Activated naive CD8-positive, alpha-beta T cell treated with anti-CD3 and anti-CD28 coated beads, Interleukin-2, amount 50 U/mL, for 24 hours (primary cell): ENCODE measurements at places on chromosomes 7 and 10.
A peak's percentile ranks its signal among the peaks of the same experiment; 100 is the strongest.

- no peaks in the 10 kb centered on the region for H3K36me3 ChIP-seq
- no peak overlapping the region for H3K27ac ChIP-seq
- peak overlapping the region; percentile 69 for H3K4me3 ChIP-seq
- peaks cover 20% of the 10 kb centered on the region for H3K4me1 ChIP-seq
- H3K27me3 ChIP-seq = no peaks in the 10 kb centered on the region
- peak; percentile 89 for DNase-seq
Observed at GRCh38 chr10:128211953-128212727, 85.9 kb upstream of the MKI67 start.

GRCh38 chr10:131450216-131450765 lies 138.8 kb upstream of the TCERG1L start:
- H3K36me3 ChIP-seq = no peaks in the 10 kb centered on the region
- DNase-seq = no peak
- peaks cover 19% of the 10 kb centered on the region for H3K27me3 ChIP-seq

DNA sequence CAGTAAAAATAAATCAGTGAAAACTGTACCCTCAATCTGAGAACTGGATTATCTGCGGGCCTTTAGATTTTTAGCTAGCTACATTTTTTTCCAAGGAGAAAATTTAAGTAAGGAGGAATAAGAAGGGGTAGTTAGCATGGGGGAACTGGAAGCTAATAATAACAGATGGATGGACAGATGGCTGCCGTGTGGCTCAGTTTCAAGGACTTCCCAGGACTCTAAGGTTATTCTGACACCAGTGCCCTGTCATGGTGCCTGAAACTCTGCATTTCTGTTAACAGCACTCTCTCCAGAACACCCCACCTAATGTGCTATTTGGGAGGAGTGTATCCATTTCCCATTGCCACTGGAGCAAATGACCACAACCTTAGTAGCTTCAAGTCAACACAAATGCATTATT lies 75.7 kb upstream of the PDE1C start:
- H3K27me3 ChIP-seq = no peaks in the 10 kb centered on the region
- H3K36me3 ChIP-seq = no peaks in the 10 kb centered on the region
- H3K27ac ChIP-seq = no peak overlapping the region
- no peak for DNase-seq
- no peaks in the 10 kb centered on the region for H3K4me1 ChIP-seq
- no peak overlapping the region for H3K4me3 ChIP-seq

- H3K27me3 ChIP-seq = peaks cover 2% of the 10 kb centered on the region
- no peaks in the 10 kb centered on the region for H3K36me3 ChIP-seq
- H3K4me1 ChIP-seq = peaks cover 99% of the 10 kb centered on the region
- H3K27ac ChIP-seq = peak overlapping the region; percentile 90
- DNase-seq = no peak
- peak overlapping the region; percentile 33 for H3K4me3 ChIP-seq
Observed at GRCh38 chr10:33137356-33138005, 179.5 kb upstream of the ITGB1 start.

DNA sequence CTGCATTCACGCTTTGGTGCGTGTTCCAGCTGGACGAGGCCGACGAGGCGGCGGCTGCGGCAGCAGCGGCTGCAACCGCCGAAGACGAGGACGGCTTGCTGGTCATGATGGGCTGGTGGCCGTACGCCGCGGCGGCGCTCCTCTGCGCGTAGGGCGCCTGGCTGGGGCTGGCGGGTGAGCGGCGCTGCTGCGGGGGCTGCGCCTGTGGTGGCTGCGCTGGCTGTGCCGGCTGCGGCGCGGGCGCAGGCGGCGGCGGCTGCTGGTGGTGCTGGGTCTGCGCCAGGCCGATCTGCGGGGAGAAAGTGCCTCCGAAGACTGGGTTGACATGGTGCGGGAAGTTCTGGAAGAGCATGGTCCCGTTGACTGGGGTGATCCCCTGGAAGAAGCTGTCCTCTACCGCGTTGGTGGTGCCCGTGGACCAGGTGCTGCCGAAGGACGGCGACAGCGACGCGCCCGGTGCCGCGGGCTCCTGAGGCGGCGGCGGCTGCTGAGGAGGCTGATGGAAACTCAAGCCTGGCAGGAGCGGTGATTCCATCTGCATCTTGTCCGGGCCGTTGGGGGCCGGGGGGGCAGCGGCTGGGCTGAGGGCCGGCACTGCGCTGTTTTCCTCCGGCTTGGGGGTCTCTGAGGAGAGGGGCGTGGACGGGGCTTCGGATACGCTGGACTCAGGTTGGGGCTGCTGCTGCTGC lies 51.1 kb downstream of the CPEB3 start:
- H3K4me1 ChIP-seq = peaks cover 38% of the 10 kb centered on the region
- no peaks in the 10 kb centered on the region for H3K36me3 ChIP-seq
- H3K4me3 ChIP-seq = peak overlapping the region; percentile 89
- DNase-seq = peak; percentile 44
- peaks cover 14% of the 10 kb centered on the region for H3K27me3 ChIP-seq
- no peak overlapping the region for H3K27ac ChIP-seq

- DNase-seq = no peak
- H3K27me3 ChIP-seq = peaks cover 11% of the 10 kb centered on the region
- H3K27ac ChIP-seq = no peak overlapping the region
- no peaks in the 10 kb centered on the region for H3K36me3 ChIP-seq
- H3K4me3 ChIP-seq = no peak overlapping the region
Observed at GRCh38 chr10:4688601-4689000, 137.4 kb upstream of the AKR1E2 start.

- no peak overlapping the region for H3K4me3 ChIP-seq
- no peaks in the 10 kb centered on the region for H3K36me3 ChIP-seq
- H3K27ac ChIP-seq = no peak overlapping the region
- DNase-seq = no peak
- H3K27me3 ChIP-seq = peaks cover 2% of the 10 kb centered on the region
- H3K4me1 ChIP-seq = no peaks in the 10 kb centered on the region
Observed at GRCh38 chr10:122642726-122643605, 56.7 kb downstream of the C10orf120 start.

DNA sequence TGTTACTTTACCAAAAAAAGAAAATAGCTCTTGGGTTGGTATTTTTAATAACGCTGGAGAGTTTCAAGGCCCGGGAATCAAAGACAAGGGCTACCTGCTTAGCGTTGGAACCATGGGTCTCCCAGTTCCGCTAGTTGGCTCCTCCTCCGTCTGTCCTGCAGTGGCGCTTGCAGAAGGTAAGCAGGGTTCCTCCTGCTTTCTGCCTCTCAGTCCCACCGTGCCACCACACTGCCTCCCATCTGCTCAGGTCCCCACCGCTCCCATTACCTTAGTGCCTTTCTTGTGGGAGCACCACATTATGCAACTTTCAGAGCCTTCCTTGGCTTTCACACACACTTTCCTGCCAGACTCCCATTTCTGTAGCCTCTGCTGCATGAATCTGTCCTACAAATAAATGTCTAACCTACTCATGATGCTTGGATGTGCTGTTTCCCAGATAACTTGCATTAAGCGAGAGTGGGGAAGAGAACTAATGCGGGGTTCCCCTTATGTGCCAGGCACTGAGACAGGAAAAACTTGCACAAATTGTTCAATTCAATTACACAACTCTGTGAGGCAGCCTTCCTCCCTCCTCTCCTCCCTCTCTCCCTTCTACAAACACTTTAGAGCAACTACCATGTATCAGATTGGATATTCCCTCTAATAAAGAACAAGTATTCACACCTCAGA lies 124.5 kb downstream of the AOAH start:
- H3K36me3 ChIP-seq = no peaks in the 10 kb centered on the region
- H3K4me3 ChIP-seq = no peak overlapping the region
- no peaks in the 10 kb centered on the region for H3K27me3 ChIP-seq
- H3K4me1 ChIP-seq = peaks cover 52% of the 10 kb centered on the region
